ENCODE measurements at places on chromosomes 5 and 9. TPM values are rescaled to one million over a fixed set of nuclear protein-coding genes. Genes with fewer than 3 reads are reported as not detected.

- no peak overlapping the region for H3K4me3 ChIP-seq
- H3K36me3 ChIP-seq, result no peaks in the 10 kb centered on the region
- DNase-seq, result no peak
- no peaks in the 10 kb centered on the region for H3K27me3 ChIP-seq
- H3K4me1 ChIP-seq, result peaks cover 9% of the 10 kb centered on the region
Observed at GRCh38 chr9:75101004-75101588, 12.8 kb downstream of the OSTF1 start.

DNA sequence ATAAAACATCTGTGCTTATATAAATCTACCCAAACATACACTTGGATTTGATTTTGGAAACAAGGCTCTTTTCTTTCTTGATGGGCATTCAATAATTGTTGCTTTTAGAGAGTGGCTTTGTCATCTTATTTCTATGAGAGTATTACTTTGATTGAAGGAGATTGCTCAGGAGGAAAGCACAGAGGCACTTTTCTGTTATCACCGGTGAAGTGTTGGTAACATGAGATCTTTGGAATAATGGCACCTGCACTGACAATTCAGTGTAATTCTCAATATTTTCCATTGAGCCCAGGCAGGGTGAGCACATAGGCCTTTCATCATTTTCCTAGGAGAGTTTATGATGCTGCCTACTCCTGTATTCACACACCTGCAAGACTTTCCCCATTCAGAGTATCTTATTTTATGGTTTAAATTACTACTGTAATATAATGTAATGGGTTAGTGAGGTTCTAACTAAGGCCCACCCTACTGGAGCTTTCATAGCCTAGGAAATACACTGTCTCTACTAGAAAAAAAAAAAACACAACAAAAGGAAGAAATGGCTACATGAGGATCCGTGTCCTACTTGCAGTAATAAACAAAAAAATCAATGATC lies 244.3 kb downstream of the DENND1A start:
- no peak for DNase-seq
- H3K27ac ChIP-seq, result no peak overlapping the region
- no peaks in the 10 kb centered on the region for H3K27me3 ChIP-seq
- H3K4me1 ChIP-seq, result peaks cover 17% of the 10 kb centered on the region
- no peaks in the 10 kb centered on the region for H3K36me3 ChIP-seq
- no peak overlapping the region for H3K4me3 ChIP-seq

GRCh38 chr5:107153283-107153682 lies 517.5 kb downstream of the EFNA5 start:
- H3K4me3 ChIP-seq, result no peak overlapping the region
- no peaks in the 10 kb centered on the region for H3K36me3 ChIP-seq
- H3K4me1 ChIP-seq, result no peaks in the 10 kb centered on the region
- H3K27ac ChIP-seq, result no peak overlapping the region

GRCh38 chr5:72138943-72139521 lies 31.8 kb downstream of the MAP1B start:
- H3K4me3 ChIP-seq, result no peak overlapping the region
- H3K27me3 ChIP-seq, result no peaks in the 10 kb centered on the region
- peaks cover 100% of the 10 kb centered on the region for H3K4me1 ChIP-seq
- H3K36me3 ChIP-seq, result no peaks in the 10 kb centered on the region
- H3K27ac ChIP-seq, result peak overlapping the region; percentile 84
- no peak for DNase-seq

GRCh38 chr5:52945040-52945439 lies 44.1 kb upstream of the ITGA2 start:
- H3K4me1 ChIP-seq, result peaks cover 67% of the 10 kb centered on the region
- peak overlapping the region; percentile 80 for H3K27ac ChIP-seq
- H3K27me3 ChIP-seq, result no peaks in the 10 kb centered on the region
- H3K36me3 ChIP-seq, result peaks cover 4% of the 10 kb centered on the region
- H3K4me3 ChIP-seq, result peak overlapping the region; percentile 27

LRRC19 gene
- not detected for total RNA-seq

Measured in esophagus muscularis mucosa (tissue), 4 donors.